ENCODE measurements at places on chromosomes 4 and X.

DNA sequence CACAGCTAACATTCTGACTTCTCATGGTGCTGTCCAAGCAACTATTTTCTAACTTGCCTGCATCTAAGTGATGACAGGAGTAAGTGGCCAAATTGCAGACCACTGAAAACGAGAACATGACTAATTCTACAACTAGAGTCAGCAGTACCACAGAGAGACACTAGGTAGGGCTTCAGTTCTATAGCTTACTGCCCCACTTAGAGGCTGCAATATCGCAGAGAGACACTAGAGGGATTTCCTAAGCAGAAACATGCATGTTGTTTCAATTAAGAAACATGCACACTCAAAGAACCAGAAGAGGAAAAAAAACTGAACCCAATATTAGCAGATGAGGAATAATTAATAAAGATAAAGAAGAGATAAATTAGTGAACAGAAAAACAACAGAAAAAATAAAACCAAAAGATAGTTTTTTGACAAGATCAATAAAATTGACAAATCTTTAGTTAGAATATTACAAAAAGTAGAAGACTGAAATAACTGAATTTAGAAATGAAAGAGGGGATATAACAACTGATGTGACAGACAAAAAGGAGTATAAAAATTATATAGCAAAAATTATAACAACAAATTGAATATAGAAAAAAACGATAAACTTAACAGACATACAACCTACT lies 100.8 kb downstream of the SPIN4 start:
- DNase-seq = no peak

- DNase-seq = no peak
These were observed 505.0 kb downstream of the ARAP2 start for GRCh38 chr4:35739308-35739707.

DNA sequence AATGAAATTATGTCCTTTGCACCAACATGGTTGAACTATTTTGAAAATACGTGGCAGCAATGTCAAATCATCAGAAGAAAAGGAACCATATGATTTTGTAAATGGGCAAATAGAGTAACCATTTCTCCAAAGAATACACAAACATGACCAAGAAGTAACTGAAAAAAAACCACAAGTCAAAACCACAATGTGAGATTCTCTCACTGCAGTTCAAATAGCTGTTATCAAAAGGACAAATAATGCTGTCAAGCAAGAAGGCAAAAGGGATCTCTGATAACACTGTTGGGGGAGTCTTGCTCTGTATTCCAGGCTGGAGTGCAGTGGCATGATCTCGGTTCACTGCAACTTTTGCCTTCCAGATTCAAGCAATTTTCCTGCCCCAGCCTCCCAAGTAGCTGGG lies 280.8 kb upstream of the ZCCHC13 start:
- DNase-seq = no peak

DNA sequence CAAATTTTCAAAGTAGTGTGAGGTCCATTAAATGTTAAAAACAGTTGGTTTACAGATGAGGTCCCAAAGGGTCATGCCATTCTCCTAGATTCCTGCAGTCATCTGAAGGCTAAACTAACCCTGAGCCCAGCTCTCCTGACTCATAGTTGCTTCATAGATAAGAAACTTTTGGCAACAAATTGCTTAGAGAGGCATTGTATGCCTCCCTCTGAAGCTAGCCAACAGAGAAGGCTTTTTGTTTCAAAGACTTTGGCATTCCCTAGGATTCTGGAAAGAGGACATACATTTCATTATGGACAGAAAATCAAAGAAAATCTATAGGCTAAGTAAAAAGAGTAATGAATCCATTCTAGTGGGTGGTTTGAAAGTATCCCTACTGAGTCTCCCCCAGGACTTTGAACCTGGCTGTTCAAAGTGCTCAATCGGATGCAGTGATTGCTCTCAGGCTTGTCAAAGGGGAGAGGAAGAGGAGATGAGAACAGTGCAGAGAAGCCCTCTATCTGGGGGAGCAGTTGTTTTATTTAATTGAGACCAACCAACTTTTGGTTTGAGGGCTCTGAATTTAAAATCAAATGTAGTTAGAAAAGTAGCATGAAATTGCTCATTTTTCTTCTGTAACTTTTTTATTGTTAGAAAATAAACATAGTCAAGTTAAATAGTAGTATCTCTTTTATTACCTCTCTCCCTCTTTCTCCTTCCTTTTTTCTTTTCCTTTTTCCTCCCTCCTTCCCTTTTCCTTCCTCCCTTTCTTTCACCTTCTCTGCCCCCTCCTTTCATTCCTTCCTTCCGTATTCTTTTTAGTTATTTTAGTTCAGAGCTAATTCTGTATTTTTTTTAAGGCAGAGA lies 72.3 kb upstream of the ZNF518B start:
- DNase-seq = no peak

- DNase-seq = no peak
These were observed 64.2 kb downstream of the IRF2 start for GRCh38 chr4:184409911-184410692.

DNA sequence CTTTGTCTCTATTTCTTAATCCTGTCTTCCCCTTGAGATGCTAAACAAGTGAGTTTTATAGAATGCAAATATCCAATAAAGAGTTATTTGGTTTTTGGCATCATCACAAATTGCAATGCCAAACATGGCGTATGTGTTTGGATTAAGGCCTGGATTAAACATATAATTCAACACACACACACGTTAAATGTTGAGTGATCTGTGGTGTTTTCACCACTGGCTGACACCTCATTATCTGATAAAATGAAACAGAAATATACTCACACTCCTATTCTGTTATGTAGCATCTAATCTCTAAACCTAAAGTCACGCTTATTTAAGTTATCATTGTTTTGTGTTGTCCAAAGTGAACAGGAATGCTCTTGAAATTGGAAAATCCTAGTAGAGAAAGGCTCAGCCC lies 506.2 kb downstream of the FSTL5 start:
- no peak for DNase-seq

DNA sequence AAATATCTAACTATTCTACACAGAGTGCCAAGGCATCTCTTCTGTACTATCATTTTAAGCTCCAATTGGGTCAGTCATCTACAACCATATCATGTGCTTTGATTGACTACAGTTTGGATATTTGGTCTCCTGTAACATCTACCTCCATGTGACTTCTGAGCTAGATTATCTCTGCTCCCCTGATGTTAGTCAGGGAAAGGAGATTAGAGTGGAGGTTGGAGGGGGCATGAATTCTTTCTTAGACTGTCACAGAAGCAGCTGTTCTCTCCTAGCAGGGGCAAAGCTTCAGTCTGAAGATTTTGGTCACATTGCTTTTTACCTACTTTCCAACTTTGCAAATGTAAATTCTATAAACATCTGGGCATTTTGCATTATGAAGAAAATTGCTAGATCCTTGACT lies 62.6 kb upstream of the C4orf54 start:
- DNase-seq = no peak

- DNase-seq = peak; percentile 85
These were observed 458 bp upstream of the AP1AR start for GRCh38 chr4:112230879-112231778.

DNA sequence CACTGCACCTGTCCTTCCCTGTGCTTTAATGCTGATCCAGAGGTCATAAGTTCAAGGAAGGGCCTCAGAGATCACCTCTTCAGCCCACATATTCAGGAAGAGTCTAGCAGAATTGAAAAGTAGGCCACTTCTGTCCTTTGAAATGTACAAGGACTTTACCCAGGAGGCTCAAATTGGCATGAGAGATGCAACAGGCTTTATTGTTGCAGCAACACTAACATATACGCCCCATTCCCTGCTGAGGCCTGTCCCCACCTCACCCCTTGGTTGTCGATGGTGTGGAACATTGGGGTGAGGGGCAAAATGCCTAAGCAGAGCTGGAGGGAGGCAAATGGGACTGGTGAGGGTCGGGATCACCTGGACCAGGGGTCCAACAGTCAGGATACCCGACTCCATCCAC lies 2.8 kb downstream of the PRAF2 start:
- DNase-seq = no peak

- DNase-seq = no peak
These were observed 67.2 kb downstream of the RPS3A start for GRCh38 chr4:151166636-151167035.

- no peak for DNase-seq
These were observed 58.1 kb downstream of the FNIP2 start for GRCh38 chr4:158826882-158827281.

DNA sequence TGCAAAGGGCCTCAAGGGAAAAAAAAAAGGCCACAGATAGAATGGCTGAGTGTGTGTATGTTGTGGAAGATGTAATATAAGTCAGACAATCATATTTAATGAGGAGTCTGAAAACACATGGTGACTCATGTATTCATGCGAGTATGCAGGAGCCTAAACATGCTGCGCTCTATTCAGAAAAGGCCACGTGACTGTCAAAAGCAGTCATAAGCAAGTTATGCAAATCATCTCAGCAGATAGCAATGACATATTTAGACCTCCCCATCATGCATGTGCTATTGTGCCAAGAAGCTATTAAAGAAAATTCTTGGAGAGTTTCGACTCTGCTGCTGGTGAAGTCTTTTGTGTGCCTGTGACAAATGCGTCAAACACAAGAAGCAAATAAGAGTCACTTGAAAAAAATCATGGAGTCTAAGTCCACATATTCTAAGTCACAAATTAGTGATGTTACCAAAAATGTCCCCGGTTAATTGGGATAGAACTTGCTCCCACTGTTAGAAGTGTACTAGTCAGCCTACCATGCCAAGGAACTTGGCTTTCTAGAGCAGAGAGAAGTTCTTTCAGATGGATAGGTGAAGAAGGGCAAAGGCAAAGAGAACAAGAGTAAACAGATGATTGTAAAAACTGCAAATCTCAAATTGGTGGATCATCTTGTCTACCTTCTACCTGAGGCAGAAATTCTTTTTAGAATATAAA lies 5.0 kb downstream of the LNX1 start:
- DNase-seq = no peak

- no peak for DNase-seq
These were observed 47.6 kb upstream of the LNX1 start for GRCh38 chr4:53638919-53639318.

DNA sequence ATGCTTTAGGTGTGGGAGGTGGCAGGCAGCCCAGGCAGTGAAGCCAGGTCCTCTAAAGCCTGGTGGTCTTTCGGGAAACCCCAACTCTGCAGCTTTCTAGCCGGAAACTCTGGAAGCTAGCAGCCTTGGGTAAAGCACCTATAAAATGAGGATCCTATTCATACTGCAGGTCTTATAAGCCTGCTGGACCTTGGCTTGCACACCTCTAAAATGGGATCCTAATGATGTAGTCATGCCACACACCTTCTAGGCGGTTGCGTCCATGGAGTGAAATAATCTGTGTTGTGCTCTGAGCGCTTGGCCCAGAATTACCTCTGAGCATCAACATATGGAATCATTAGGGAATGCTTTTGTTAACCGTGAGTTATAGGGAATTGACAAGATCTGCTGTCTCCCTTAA lies 36.0 kb upstream of the STS start:
- no peak for DNase-seq

- no peak for DNase-seq
These were observed 20.2 kb downstream of the PPA2 start for GRCh38 chr4:105453550-105454205.

DNA sequence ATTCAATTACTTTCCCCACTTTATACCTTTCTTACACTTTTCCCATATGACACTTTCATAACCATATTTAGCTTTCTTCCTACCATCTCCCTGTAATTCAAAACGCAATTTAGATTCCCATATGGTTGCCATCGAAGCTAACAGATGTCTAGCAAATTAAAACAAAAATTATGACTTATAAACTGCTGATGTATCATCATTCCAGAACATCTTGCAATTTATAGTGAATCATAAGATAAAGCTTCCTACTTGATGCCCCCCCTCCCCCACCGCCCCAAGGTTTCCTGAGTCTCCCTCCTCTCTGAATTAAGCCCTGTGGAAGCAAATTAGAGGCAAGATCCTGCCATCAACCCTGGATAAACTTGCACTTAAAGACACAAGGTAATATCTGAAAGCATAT lies 5.4 kb downstream of the TSPAN5 start:
- DNase-seq = no peak

- no peak for DNase-seq
These were observed 1.4 kb upstream of the CRMP1 start for GRCh38 chr4:5894266-5894665.

DNA sequence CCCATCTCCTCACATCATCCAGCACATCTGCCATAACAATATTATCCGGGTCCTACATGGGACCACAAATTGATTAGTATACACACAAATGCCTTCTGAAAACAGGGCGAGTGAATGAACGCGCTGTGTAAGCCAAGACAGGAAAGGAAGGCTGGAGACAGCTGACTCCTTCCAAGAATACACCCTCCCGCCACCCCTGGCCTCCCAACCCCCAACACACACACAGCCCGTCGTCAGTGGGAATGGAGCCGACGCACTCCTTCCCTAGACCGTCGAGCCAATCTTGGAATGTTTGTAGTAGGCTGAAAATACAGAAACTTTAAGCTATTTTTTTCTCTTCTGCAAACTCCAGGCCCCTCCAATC lies 319 bp upstream of the MAGEH1 start:
- no peak for DNase-seq

DNA sequence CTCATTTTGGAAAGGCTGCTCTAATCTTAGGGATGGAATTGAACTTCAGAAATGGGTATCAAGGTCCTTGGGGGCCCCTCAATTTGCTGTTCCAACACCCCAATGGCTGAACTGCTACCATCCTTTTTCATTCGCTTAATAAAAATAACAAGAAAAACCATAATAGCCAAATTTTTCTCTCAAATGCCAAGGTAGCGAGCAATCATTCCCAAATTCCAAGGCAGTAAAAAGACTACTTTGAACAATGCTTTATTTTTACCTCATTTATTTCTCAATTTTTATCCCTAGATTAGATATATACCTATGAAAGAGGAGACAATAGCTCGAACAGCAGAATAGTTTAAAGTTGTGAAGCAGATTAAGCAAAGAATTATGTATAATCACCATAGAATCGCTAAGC lies 323.4 kb upstream of the SLC7A11 start:
- no peak for DNase-seq

- DNase-seq = no peak
These were observed 72.0 kb upstream of the DHRSX start for GRCh38 chrX:2572740-2573139.

DNA sequence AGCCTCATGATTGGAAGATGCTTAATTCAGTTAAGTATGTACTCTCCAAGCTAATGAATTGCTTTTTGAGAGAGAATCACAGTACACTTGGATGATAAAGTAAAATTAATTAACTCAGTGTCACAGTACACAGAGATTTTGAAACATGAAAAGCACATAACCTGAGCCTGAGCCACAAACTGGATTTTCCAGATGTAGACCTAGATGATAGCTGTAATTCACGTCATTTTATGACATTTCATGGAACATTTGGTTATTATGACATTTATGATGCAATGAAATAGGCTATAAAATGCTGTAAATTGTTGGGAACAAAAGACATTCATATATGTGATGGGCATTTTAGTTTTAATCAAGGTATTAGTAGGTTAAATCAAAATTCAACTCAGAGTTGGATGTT lies 983.7 kb downstream of the STPG2 start:
- no peak for DNase-seq

DNA sequence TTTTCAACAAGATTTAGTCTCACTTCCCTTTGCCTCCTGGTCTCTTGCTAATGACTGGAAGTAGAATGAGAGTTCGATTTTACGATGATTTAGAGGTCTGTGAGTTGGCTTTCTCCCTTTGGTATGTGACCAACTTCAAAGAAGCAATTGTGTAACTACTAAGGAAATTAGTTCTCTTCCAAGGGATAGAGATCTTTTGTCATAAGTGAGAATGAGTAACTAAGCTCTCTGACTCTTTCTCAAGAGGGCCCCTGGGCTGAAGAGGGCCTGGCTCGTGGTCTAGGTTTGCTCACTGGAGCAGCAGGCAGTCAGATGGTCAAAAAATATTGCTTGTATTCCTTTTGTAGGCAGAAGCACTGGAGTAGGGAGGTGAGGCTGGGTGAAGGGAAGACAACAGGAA lies 176.3 kb downstream of the ENOX2 start:
- DNase-seq = peak; percentile 3

- no peak for DNase-seq
These were observed 334.5 kb downstream of the ADAM29 start for GRCh38 chr4:175252642-175253041.

Data from SIG-M5 (cell line).